ENCODE measurements at places on chromosomes 1 and 21.
A peak's percentile ranks its signal among the peaks of the same experiment; 100 is the strongest.

GRCh38 chr1:154553056-154554030, 5.1 kb downstream of the UBE2Q1 start:
- DNase-seq, result no peak

- no peak for DNase-seq
Measured at GRCh38 chr1:10399444-10399941, 629 bp downstream of the PGD start.

- DNase-seq, result no peak
Measured at GRCh38 chr1:233183226-233184020, 112.1 kb downstream of the PCNX2 start.

GRCh38 chr1:199073166-199073565, 434.3 kb downstream of the PTPRC start:
- no peak for DNase-seq

DNA sequence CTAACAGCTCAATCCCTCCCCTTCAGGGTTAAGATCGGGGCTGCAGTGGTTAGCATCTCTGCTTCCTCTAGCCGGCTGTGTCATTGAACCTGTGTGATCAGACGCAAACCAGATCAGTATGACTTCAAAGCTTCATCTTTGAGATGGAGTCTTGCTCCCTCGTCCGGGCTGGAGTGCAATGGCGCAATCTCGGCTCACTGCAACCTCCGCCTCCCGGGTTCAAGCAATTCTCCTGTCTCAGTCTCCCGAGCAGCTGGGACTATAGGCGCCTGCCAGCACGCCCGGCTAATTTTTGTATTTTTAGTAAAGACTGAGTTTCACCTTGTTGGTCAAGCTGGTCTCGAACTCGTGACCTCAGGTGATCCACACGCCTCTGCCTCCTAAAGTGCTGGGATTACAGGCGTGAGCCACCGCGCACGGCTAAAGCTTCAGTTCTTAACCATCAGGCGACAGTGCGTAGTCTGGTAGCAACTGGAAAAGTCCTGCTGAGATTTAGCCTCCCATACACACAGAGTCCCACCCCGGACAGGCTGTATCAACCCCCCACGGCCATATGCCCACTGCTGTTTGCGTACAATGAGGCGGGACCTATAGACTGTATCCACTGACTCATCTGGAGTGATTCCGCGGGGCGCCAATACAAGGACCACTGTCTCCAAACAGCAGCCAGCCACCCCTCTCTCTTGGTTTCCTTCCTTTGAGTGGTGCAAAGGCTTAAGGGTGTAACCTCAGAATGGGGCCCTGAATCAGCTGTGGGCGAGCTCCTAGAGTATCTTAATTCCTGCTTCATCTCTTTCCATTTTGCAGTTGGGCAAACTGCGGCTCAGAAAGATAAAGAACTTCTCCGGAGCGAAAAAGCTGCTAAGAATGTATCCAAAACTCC, 23.3 kb downstream of the CELA3A start:
- peak; percentile 67 for DNase-seq

DNA sequence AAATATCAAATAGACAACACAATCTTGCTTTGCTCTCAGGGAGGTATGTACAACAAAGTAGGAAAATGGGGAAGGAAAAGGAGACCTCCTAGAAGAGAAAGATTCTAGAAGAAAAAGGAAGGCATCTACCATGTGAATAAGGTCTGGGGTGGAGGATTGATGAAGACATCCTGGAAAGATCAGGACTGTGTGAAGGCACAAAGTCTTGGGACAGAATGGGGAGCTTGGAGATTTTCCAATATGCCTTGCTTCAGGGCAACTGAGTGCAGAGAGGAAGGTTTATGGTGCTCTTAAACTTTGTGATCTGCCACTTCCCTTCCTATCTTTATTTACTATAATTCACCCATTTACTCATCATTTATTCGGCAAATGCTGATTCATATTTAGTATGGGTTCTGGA, 352.0 kb downstream of the PLPP3 start:
- no peak for DNase-seq

DNA sequence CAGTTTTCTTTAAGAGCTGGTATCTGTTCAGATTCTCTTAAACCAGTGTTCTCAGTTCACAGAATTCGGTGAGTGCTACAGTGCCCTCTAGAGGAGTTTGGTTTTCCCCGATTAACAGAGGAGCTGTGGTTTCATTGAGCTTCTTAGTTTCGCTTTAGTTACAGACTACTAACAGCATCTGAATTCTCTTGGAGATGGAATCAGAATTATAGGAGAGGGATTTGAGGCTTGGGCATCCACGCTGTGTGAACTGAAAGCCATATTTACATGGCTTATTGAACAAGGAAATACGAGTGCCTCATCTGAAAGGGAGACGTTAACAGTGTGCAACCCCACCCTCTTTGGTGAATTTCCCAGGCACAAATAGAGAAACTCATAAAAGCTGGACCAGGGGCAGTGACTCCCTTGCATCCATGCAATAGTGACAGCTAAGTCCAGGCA, 202.0 kb downstream of the USH2A start:
- no peak for DNase-seq

DNA sequence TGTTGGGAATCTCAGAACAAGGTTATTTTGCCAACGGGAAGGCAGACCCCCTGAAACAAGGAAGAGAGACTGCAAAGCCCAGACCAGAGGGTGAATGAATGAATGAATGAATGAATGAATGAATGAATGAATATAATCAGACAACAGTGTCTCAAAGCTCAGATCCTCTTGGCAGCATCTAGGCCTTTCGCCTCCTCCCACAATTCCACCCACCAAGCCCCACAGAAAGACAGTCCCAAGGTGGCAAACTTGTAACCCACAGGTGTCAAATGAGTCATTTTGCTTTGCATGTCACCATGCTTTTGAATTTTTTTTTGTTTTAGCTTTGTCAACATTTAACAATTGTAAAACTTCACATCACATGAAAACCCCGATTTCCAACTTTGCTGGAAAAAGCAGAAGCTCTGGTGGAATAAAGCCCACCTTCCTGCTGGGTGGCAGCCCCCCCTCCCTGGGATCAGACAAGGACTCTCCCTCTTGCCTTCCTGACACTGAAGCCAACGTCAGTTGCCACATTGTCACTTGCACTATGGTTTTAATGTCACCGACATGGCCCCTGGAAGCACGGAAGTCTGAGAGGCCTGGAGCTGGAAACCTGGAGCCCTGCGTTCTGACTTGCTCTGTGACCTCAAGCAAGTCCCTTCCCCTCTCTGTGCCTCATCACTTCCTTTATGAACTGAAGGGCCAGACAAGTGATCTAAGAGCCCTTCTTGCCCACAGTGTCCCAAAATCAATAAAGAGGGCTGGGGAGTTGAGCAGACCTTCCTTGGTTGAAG, 134.6 kb upstream of the RUNX3 start:
- no peak for DNase-seq

DNA sequence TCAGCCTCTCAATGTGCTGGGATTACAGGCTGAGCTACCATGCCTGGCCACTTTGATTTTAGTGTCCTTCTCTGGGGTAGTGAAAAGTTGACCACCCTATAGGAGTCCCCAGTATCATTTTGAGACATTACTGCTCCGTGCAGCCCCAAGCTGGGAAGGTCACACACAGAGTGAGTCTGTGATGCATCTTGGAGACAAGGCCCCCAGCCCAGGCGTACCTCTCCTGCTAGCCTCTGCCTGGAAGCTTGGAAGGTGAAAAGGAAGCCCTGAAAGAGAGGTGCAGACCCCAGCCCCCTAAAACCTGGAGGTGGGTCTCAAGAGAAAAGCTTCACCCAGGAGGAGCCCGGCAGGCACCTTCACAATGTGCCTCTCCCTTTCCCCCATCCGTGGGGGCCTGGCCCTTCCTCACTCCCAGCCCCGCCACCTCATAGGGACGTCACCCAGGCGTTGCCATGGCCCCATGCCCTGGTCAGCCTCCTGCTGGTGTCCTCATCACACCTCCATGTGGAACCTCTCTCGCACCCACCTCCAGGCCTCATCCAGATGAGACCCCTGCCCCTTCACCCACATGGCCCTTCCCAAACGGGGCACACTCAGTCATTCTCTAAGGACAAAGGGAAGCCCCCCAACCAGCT, 5.6 kb upstream of the ARF1 start:
- DNase-seq, result no peak

DNA sequence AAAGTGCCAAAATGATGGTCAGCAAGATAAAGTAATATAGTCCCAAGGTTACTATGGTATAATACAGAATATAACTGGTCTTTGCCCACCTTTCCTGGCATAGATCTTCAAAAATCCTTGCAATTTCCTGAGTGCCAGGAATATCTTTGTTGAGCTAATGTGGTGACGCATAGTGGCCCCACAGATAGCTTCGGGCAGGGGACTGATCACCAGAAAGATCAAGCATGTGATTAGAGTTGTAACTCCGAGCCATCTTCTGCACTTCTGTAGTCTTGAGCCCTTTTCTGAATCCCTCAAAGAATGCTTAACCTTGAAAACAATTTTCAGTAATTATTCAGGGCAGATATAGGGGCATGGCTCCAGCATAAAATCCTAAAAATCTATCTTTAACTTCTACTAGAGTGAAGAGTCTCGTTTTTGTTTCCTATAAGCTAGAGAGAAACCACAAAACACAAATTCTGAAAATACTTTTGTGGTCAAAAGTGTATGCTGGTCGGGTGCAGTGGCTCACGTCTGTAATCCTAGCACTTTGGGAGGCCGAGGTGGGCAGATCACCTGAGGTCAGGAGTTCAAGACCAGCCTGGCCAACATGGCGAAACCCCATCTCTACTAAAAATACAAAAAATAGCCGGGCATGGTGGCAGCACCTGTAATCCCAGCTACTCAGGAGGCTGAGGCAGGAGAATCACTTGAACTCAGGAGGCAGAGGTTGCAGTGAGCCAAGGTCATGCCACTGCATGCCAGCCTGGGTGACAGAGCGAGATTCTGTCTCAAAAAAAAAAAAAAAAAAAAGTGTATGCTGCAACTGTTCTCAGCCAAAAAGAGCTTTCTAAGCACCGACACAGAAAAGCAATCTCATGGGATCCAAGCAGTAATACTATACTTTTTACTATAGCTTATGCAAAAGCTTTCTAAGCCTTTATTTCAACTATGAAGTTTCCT, 62.8 kb downstream of the NVL start:
- DNase-seq, result no peak

Measured in T-helper 9 cell (primary cell).